COLO829 (cell line): ENCODE measurements at places on chromosomes 5 and 9.

- no peak for DNase-seq
These were observed 231.6 kb upstream of the TNC start for GRCh38 chr9:115349542-115349941.

GRCh38 chr5:127993476-127993875 lies 90.1 kb upstream of the SLC12A2 start:
- DNase-seq, result no peak

- DNase-seq, result peak; percentile 57
These were observed 121.5 kb upstream of the SPRY4 start for GRCh38 chr5:142446131-142446959.

GRCh38 chr9:135073081-135073740 lies 14.3 kb upstream of the OLFM1 start:
- DNase-seq, result no peak
